Natural killer cell (primary cell): ENCODE measurements at places on chromosomes 11 and 22. TPM values are rescaled to one million over a fixed set of nuclear protein-coding genes. Genes with fewer than 3 reads are reported as not detected.

The TREH gene
- not detected for total RNA-seq

GRCh38 chr11:43393765-43394355, 35.1 kb downstream of the TTC17 start:
- DNase-seq = no peak

- no peak for DNase-seq
These were observed 89.5 kb downstream of the KCNQ1 start for GRCh38 chr11:2534134-2534956.

GRCh38 chr11:77035580-77035979, 1.4 kb downstream of the B3GNT6 start:
- DNase-seq = no peak

The TPBGL gene
- total RNA-seq = 0.34 TPM

GRCh38 chr11:9263840-9264315, 1.3 kb downstream of the DENND5A start:
- peak; percentile 37 for DNase-seq
